Right lung (tissue), 10 donors: ENCODE measurements at places on chromosomes 3 and 15. TPM values are rescaled to one million over a fixed set of nuclear protein-coding genes. Genes with fewer than 3 reads are reported as not detected.

C3orf20 gene
- 0.18 TPM for polyA plus RNA-seq

SMCO1 gene
- polyA plus RNA-seq = 0.09 TPM

CPEB1 gene
- polyA plus RNA-seq = 4.4 TPM

PRKAR2A gene
- 28.5 TPM for polyA plus RNA-seq

SPG21 gene
- polyA plus RNA-seq = 95.9 TPM

AADACL2 gene
- not detected for polyA plus RNA-seq

CFAP100 gene
- polyA plus RNA-seq = 7.9 TPM

CHL1 gene
- polyA plus RNA-seq = 1.9 TPM

ZNF660 gene
- 18.2 TPM for polyA plus RNA-seq

CAND2 gene
- 5.8 TPM for polyA plus RNA-seq

MCTP2 gene
- 43.8 TPM for polyA plus RNA-seq

LSAMP gene
- 29.4 TPM for polyA plus RNA-seq

DISP2 gene
- 1.1 TPM for polyA plus RNA-seq

KNG1 gene
- 4.1 TPM for polyA plus RNA-seq

SLC9C1 gene
- polyA plus RNA-seq = 1.7 TPM

ASTE1 gene
- polyA plus RNA-seq = 15.2 TPM

RBP2 gene
- polyA plus RNA-seq = 0.96 TPM
